ENCODE measurements at places on chromosomes 6 and 20.

GRCh38 chr6:1191141-1191630, 120.7 kb upstream of the FOXQ1 start:
- DNase-seq = no peak

DNA sequence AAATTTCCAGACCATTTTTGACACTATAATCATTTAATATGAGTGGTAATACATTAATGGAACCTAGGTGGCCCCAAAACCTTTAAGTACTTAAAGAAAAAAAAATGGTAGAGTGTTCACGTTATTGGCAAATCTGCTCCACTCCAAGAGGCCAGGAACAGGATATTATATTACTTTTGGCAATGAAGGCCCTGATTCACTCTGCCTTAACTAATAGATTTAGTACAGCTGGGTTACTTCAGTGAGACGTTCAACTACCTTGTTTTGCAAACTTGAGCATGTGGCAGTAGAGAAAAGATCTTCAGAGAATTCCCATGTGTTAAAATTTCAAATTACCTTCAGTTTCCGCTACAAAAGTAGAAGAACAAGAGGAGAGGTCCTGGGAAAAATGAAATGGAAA, 12.8 kb downstream of the ADNP start:
- no peak for DNase-seq

DNA sequence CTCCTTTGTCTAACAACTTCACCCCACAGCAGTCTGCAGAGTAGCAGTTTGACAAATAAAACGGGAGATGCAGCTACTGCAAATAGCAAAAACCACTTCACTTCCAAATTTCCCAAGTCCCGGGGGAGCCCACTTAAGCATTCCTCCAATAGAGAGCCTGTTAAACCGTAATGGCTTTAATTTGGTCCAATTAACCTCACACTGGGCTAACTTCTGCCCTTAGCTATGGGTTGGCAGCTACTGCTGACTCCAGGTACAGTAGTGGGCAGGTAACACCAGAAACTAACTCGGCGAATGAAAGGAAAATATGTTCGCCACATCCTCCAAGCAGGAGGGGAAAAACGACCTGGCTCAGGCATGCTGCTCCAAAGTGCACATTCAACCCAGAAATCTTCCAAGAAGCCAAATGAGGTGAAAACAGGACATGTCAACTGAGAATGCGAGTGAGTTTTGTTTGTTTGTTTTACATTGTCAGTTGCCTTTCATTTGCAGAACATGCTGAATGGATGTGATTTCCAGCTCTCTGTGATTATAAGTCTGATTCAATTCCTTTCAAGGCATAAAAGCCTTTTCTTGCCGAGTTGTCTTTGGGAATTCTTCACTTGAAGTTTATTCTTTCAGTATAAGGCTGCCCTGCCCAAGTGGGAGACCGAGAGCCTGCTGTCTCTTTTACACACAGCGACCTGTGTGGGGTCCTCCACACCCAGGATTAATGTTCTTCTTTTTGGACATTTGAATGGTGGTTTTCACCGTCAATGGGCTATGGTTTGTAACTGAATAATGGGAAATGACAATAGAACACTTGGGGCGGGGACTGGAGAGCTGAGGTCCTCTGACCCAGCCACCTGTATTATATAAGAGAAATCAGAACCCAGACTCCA, 117.3 kb upstream of the ARMC2 start:
- no peak for DNase-seq

DNA sequence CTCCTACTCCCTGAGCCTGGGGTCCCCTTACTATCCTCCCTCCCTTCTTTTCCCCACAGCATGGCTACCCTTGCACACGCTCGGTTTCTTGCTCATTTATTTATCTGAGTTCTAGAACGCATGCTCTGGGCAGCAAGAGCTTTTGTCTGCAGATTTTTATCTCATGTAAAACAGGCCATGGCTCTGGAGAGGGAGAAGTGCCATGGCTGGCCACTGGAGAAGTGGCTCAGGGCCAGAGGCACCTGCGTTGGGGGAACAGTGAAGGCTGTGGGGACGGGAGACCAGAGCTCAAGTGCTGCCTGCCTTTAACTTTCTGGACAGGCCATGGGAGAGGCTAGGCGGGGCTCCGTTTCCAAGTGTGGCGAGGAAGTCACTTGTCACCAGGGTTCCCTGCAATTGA, 177.7 kb upstream of the SULF2 start:
- DNase-seq = no peak

GRCh38 chr6:117267766-117268534, 2.6 kb downstream of the VGLL2 start:
- no peak for DNase-seq

DNA sequence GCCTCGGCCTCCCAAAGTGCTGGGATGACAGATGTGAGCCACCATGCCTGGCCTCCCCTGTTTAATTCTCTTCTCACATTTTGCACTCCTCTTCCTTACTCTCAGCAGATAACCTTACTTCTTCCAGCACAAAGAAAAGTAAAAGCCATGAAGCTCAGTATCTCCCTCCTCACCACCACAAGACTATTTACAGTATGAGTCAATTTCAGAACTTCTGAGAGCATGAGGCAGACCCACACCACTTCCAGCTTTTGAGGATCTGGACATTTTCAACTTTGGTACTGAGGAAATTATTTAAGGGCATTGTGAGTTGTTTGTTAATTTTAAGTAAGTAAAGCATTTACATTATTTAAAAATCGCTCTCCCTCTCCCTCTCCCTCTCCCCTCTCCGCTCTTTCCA, 8.0 kb upstream of the SNX3 start:
- DNase-seq = no peak

DNA sequence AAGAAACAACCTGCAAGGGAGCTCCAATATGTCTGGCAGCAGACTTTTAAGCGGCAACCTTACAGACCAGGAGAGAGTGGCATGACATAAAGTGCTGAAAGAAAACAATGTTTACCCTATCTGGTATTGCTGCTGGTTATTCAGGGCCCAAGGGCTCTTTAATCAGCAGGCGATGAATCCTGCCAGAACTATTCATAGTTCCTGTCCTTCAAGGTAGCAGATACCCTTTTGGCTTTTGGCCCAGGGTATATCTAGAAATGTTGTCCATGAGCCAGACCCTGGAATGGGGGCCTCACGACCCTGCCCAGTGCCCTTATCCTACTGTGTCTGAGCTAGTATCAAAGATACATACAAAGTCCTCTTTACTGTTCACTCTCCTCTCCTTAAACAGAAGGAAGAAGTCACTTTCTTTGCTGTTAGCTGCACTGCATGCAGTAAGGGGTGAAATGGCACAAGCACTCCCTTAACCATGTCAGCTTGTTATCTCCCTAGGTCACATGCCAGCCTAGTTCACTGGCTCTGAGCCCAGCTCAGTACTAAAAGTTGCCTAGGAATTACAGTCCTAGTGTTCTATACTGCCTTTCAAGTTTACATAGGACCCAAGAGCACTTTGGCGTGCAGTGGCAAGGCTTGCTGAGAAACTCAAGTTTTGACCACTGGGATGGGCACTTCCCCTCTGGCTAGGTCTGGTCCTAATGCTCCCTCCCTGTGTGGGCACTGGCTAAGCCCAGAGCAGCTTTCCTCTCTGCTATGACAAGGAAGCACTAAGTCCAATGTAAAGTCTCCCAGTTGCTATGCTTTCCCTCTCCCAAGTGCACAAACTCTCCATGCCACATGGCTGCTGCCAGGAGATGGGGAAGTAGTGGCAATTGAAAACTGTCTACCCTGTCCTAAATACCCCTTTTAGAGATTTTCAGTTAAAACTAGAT, 122.0 kb downstream of the HTR1B start:
- DNase-seq = no peak

- DNase-seq = no peak
These were observed 28.8 kb downstream of the RWDD2A start for GRCh38 chr6:83221889-83222479.

- no peak for DNase-seq
These were observed 319.6 kb upstream of the QKI start for GRCh38 chr6:163094881-163095280.

- no peak for DNase-seq
These were observed 2.4 kb upstream of the CST1 start for GRCh38 chr20:23753194-23753548.

GRCh38 chr20:10729785-10730184, 56.0 kb upstream of the JAG1 start:
- no peak for DNase-seq

- peak; percentile 62 for DNase-seq
These were observed 15.4 kb upstream of the IP6K3 start for GRCh38 chr6:33761922-33762629.

- DNase-seq = no peak
These were observed 157.0 kb upstream of the ENPP5 start for GRCh38 chr6:46327779-46328178.

DNA sequence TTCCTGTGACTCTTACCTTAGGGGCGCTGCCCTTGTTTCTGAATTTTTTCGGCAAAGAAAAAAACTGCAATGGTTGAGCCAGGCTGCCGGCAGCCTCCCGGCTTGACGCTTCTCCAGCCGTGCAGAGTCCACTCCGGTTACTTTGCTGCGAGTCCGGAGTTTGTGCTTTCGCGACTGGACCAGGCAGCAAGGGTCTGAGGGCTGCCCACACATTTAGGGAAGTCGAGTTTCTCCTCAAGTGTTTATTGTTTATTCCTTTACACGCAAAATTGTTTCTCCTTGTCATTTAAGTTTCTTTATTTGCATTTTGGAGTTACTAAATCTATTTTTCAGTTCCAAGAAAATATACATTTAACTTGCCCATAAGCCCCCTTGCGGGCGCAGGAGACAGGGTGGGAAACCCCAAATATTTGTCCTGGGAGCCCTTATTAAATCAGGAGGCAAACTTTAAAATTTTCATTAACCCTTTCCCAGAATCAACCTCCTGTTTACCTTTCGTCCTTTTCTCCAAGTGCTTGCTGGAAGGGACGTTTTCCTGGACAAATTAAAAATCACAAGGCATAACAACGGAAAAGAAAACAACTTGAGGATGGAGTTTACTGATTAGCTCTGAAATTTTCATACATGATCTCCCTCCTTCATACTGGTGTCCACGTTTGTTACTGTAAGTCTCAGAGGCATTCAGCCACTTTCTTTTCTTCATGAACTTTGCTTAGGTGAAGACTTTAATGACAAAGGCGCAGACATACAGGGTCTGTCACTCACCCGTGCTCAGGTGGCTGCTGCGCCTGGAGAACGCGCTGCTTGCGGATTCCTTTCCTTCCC, 1.7 kb upstream of the PDE10A start:
- no peak for DNase-seq

GRCh38 chr6:105591053-105591452, 188.2 kb upstream of the PREP start:
- peak; percentile 66 for DNase-seq

DNA sequence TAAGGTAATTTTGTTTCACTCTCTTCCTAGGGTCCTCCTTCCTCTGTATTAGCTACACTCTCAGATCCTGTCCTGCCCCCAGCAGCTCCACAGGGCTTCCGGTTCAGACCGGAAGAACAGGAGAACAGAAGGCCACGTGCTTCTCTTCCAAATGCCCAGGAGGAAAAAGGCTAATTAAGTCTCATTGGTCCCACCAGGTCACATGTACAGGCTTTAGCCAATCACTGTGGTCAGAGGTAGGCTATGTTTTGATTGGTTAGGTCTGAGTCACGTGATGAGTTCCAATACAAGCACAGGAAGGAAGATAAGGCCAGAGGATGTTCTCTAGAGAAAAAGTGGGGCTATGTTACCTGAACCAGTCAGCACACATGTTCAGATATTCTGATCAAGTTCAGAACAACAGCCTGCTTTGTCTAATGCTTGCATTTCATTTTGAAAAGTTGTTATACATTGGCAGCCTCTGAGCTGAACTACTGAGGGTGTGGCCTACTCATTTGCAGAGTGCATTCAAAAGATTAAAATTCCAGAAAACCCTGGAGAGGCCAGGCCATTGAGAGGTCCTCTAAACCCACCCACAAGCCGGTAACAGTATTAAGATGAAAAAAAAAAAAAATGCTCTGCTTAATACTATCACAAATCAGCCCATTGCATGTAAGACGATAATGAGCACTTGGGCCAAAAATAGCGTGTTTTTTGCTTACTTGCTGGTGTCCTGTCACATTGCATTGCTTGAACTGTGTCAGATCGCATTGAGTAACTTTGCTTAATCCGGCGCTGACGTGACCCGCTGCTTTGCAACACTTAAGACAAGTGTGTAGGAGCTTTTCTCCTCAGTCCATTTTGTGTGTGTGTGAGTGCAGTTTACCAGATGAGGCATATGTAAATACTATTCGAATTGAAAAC, 170.3 kb downstream of the TSHZ2 start:
- no peak for DNase-seq

GRCh38 chr6:16819752-16820151, 58.5 kb upstream of the ATXN1 start:
- no peak for DNase-seq

DNA sequence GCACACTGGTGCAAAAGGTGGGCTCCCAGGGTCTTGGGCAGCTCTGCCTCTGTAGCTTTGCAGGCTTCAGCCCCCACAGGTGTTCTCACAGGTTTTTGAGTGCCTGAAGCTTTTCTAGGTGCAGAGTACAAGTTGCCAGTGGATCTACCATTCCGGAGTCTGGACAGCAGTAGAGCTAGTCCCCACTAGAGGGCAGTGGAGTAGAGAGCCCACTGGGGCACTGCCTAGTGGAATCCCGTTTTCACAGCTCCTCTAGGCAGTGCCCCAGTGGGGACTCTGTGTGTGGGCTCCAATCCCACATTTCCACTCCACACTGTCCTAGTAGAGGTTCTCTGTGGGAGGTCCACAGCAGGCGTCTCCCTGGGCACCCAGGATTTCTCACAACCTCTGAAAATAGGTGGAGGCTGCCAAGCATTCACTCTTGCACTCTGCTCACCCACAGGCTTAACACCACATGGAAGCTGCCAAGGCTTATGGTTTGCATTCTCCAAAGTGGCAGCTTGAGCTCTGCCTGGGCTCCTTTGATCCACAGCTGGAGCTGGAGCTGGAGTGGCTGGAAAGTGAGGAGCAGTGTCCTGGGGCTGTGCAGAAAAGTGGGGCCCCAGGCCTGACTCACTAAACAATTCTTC, 86.3 kb upstream of the PROKR2 start:
- peak; percentile 48 for DNase-seq

- no peak for DNase-seq
These were observed at the start of gene C6orf141 for GRCh38 chr6:49550492-49551077. C6orf141 (plus strand) TSS chr6:49550668; CDS start chr6:49550793, 125 bp downstream.

GRCh38 chr6:37727996-37728395, 30.3 kb upstream of the MDGA1 start:
- DNase-seq = no peak

GRCh38 chr20:23441850-23442313, 2.4 kb downstream of the CSTL1 start:
- peak; percentile 57 for DNase-seq

DNA sequence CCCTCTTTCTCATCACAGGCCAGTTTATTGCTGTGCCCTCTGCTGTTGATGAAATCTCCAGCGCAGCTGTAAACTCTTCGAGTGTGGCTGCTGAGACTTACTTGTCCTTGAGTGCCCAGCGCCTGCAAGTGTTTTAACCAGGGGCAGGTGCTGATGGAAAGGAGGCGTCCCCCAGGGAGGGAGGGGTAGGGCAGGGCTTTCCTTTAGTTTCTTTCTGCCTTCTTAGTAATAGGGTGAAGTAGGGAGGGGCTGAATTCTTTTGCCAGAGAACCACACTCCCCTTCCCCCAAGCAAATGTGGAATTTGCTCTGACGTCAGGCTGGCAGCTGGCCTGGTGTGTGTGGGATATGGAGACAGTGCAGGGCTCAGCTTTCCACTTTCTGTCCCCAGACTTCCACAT, 61.2 kb downstream of the IGF2R start:
- no peak for DNase-seq
